ENCODE measurements at places on chromosomes 1 and 21.

DNA sequence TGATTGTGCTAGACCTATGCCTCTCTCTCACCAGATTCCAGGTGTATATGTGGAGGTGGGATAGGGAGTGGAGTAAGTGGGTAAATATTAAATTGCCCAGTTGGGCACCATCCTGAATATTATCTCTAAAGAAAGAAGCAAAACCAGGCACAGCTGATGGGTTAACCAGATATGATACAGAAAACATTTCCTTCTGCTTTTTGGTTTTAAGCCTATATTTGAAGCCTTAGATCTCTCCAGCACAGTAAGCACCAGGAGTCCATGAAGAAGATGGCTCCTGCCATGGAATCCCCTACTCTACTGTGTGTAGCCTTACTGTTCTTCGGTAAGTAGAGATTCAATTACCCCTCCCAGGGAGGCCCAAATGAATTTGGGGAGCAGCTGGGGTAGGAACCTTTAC, at the start of gene FCER1A:
Gene FCER1A, plus strand, starts transcription at position 242 of the 400 bp plus-strand sequence. Its CDS starts 29 bp downstream, at position 271.
- no peak for DNase-seq

- DNase-seq: no peak
Measured at GRCh38 chr1:230867101-230867902, 1.0 kb downstream of the C1orf198 start.

- DNase-seq: no peak
Measured at GRCh38 chr1:168917796-168918195, 188.7 kb upstream of the ATP1B1 start.

DNA sequence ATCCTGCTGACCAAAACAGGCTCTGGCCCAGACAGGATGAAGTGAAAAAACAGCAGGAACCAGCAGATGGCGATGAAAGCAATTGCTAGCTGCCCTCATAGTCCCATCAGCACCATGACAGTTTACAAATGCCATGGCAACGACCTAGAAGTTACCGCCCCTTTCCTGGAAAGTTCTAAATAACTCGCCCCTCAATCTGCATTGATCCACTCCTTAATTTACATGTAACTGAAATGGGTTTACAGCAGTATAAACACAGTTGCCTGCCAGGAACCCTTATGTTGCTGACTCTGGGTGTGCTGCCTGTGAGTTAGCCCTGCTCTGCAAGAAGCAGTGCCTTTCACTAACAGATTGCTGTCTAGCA, 65.5 kb upstream of the CR1L start:
- DNase-seq: peak; percentile 47

DNA sequence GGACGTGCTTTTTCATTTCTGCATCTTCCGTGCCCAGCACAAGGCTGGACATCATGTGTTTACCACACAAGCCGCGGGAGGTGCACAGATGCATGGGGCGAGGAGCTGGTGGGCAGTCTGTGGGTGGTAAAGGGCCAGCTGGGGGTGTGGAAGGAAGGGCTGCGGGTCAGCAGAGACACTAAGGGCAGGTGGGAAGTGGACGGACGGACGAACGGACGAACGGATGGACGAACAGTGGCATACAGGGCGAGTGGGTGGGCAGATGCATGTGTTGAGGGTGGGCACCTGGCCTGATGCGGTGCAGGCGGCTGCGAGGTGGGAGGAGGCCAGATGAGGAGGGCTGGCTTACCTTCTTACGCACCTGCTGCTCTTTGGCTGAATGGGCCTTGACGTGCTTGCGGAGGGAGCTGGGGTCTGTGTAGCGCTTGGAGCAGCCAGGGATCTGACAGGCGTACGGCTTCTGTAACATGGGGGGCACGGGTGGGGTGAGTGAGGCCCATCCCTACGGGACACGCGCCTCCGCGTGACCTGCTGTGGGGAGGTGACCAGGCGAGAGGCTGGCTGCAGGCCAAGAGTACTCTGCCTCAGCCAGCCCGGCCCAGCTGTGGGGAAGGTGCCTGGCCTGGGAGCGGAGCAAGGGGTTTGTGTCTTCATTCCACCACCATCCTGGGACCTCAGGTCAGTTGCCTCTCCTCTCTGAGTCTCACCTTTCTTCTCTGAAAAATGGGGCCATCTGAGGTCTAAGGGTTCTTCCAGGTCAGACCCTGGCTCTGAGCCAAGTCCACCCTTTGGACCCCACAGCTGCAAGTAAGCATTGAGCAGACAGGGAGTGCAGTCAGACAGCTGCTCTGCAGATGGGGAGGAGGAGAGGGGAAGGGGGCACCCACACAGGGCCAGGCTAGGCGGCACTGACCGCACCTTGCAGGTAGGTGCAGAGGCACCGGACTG, 65.5 kb downstream of the DMRTB1 start:
- no peak for DNase-seq

- no peak for DNase-seq
Measured at GRCh38 chr1:211334986-211335385, 8.4 kb downstream of the TRAF5 start.

DNA sequence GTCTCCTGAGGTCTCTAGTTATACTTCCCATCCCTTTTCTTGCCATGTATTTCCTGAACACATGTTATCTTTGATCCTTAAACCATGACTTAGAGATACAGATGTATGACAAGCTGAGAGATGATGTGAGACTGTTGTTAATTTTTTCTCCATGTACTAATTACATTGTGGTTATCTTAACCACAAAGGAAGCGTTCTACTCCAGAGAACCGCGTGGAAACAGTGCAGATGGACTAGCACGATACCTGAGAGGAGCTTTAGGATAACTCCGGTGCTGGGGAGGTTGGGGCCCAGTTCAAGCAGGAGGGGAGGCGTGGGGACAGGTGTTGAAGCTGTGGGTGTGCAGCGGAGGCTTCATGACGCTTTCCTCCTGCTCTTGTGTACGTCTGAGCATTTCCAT, 17.5 kb downstream of the PDE9A start:
- DNase-seq: no peak

GRCh38 chr21:45169001-45169400, 94.6 kb downstream of the ADARB1 start:
- no peak for DNase-seq

DNA sequence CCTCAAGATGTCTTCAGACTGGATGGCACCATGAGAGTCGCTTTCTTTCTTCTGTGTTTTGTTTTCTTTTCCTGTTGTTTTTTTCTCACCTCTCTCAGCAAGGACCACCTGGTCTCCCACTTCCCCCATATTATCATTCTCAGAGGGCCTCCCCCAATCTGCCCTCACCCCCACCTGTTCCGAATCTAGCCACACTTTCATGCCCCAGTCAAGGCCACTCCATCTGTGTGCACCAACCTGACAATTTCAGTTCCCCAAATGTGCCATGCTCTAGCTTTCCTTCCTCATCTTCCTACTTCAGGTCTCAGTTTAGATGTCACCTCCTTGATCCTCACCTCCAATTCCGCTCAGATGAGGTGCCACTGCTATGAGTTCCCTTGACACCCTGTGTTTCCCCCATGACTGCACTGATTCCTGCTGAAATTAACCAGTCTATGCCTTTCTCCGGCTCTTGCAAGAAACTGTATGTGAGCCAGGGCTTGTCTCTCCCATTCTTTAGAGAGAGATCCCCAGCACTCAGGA, 146.2 kb downstream of the PLPP3 start:
- DNase-seq: no peak

GRCh38 chr21:36079010-36079649, 9.3 kb downstream of the CBR1 start:
- DNase-seq: no peak

DNA sequence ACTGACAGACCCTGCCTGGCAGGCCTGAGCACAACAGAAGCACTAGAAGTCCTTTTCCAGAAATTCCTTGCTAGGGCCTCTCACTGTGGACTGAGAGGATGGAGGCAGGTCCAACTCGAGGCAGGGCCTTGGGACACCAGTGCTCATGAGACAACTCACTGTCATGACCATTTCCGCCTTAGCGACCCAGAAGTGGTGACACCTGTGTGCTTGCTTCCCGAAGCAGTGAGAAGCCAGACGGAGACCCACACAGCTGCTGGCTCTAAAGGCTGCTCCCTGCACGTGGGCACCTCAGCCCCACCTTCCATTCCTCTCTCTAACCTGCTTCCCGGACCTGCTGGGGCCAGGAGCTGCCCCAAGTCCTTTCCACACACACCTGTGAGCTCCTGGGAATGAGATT, 33.0 kb downstream of the KCNC4 start:
- DNase-seq: no peak

- DNase-seq: no peak
Measured at GRCh38 chr1:91523482-91523881, 22.8 kb downstream of the CDC7 start.

DNA sequence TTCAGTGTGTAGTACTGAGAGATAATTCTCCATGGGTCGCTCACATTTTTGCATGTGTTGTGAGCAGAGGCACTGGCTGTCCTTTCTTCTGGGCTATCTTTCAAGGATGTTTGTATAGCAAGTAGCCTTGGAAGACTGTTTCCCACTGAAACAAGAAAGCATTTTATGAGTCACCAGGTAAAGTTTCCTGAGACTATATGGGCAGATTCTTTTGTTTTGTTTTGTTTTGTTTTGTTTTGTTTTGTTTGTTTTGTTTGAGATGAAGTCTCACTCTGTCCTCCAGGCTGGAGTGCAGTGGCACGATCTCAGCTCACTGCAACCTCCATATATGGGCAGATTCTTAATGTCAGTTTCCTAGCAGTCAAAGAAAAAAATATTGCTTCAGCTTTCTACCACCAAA, 912.6 kb downstream of the TTLL7 start:
- DNase-seq: no peak

- DNase-seq: peak; percentile 51
Measured at GRCh38 chr1:59477286-59477685, 180.4 kb downstream of the FGGY start.

DNA sequence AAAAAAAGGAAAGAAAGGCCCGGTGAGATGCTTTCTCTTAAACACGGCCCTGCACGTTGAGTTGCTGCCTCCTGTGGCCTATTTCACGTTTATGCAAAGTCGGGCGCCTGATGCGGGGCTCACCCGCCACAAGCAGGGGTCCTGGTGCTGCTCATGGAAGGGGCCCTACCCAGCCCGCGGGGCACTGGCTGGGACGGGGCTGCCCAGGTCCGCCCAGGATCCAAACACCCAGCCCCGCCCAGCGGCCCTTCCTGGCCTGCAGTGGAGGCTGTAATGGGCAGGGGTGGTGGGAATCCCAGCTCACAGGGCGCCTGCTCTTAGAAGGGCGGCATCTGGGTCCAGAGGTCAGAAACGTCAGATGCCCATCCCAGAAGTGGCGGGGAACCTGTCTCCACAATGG, 1.6 kb downstream of the COL6A2 start:
- peak; percentile 49 for DNase-seq

- no peak for DNase-seq
Measured at GRCh38 chr21:45867041-45867666, 114.4 kb upstream of the COL6A1 start.

DNA sequence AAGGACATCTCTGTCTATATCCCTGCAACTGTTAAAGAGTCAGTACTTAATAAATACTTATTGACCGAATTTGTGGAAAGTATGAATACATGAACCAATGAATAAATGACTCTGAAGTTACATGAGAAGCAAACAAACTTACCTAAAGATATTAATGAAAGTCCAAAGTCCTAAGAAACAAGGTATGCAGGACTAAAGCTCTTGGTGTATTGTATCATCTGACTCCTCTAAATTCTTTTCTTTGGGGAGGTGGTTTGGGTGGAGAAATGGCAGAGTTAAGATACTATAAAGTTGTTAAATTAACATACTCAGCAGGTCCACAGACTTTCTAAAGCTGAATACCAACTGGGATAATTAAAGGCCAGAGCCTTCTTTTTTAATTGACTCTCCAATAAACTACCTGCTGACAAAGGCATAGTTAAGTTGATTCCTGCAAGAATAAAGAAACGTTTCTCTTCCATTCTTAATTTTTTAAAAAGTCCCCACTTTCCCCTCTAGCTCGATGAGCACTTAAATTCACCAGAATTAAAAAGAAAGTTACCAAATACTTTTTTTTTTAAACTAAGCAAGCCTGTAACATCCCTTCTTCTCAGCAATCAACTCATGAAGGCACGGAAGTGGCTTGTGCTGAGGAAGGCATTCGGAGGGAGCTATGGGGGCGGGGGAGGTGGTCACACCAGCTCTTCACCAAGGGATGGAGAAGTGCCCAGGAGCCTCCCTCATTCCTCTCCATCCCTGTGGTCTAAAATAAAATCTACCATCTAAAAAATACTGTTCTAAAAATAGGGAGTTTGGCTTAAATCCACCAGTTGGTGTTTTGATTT, 61.1 kb downstream of the GADD45A start:
- DNase-seq: peak; percentile 74

GRCh38 chr21:30337772-30338171, 278 bp upstream of the KRTAP27-1 start:
- no peak for DNase-seq

DNA sequence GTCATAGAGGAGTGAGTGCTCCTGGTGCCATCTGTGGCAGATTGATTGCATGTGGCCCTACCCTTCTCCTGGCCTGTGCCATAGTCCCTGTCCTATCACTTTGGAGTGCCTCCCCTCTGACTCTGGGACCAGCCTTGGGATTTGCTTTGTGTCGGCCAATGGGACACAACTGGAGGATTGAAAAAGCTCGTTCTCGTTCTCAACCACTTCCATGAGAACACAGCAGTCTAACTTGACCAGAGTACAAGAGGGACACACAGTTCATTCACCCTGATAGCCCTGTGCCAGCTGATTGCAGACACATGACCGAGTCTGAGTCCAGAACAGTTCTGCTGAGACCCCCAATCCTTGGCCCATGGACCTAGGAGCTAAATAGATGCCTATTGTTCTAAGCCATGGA, 47.8 kb downstream of the C1orf198 start:
- no peak for DNase-seq

DNA sequence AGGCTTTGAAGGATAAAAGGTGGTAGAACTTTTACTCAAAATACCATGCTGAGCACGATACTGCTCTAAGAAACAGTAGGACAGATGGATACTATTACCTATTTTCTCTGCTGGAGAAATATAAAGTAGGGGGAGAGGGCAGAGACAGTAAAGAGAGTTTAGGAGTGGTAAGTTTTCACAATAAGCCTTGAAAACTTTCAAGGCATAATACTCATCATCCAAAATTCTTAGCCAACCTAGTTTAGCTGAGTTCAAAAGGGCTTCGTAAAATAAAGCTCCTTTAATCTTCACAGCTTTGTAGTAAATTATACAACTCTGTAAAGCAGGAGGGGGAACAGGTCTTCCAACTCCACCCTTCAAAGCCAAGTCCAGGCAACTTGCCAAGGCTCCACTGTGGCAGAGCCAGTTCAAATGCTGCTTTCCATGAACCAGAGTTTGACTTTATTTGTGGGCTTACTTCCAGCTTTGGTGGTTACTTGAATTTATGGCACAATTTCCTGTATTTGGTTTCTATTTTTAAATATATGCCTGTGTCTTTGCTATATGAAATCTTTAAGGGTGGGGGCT, 15.5 kb downstream of the TEX38 start:
- DNase-seq: peak; percentile 54

GRCh38 chr1:228292609-228292911, 84.7 kb downstream of the OBSCN start:
- DNase-seq: no peak

- DNase-seq: no peak
Measured at GRCh38 chr1:97164276-97164639, 442.7 kb downstream of the PTBP2 start.

DNA sequence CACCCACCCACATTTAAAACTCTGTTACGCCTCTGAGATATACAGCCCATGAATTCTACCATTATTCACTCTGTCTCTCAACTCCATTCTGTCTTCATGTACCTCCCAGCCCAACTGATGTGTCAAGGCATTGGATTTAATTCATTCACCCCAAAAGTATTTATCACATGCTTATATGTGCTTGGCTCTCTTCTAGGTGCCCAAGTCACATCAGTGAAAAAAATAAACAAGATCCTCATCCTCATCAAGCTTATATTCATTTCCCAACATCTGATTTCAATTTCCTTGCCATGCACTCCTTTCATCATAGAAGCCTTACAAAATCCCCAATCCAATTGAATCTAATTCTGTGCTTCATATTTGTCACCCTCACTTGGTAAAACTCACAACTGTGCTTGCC, 967.6 kb downstream of the LTN1 start:
- no peak for DNase-seq

Data from fibroblast of skin of scalp (primary cell).